Activated CD4-positive, alpha-beta T cell treated with anti-CD3 and anti-CD28 coated beads, Interleukin-2, amount 10 ng/mL, durations not matched to agents 24 days and 14 days (primary cell): ENCODE measurements at places on chromosomes 13 and 19. TPM values are rescaled to one million over a fixed set of nuclear protein-coding genes. Genes with fewer than 3 reads are reported as not detected.

GRCh38 chr13:28408235-28408848 lies 86.6 kb downstream of the FLT1 start:
- H3K4me1 ChIP-seq: peaks cover 17% of the 10 kb centered on the region
- peaks cover 7% of the 10 kb centered on the region for H3K36me3 ChIP-seq
- H3K27me3 ChIP-seq: no peaks in the 10 kb centered on the region
- H3K27ac ChIP-seq: no peak overlapping the region

- no peak for DNase-seq
- H3K36me3 ChIP-seq: no peaks in the 10 kb centered on the region
- no peak overlapping the region for H3K4me3 ChIP-seq
- H3K27ac ChIP-seq: no peak overlapping the region
- peaks cover 11% of the 10 kb centered on the region for H3K27me3 ChIP-seq
Observed at GRCh38 chr19:14795078-14795721, 16.8 kb upstream of the ADGRE2 start.

- H3K27me3 ChIP-seq: peaks cover 8% of the 10 kb centered on the region
- H3K27ac ChIP-seq: no peak overlapping the region
- no peak for DNase-seq
Observed at GRCh38 chr19:29880498-29881081, 61.4 kb upstream of the URI1 start.

PTH2 gene
- total RNA-seq: not detected in 2 replicates

SCAMP4 gene
- 39.2 and 42.4 TPM in 2 replicates for total RNA-seq

GRCh38 chr19:44644402-44645016 lies 799 bp downstream of the PVR start:
- H3K4me1 ChIP-seq: no peaks in the 10 kb centered on the region
- peaks cover 10% of the 10 kb centered on the region for H3K27me3 ChIP-seq
- no peaks in the 10 kb centered on the region for H3K36me3 ChIP-seq
- DNase-seq: no peak
- peak overlapping the region; percentile 86 for H3K4me3 ChIP-seq
- no peak overlapping the region for H3K27ac ChIP-seq

GRCh38 chr19:47821460-47822020 lies at the start of gene CRX:
TSS of gene CRX (plus strand) at chr19:47821937. CDS start at chr19:47834444, 12,507 bp downstream.
- H3K27me3 ChIP-seq: peaks cover 17% of the 10 kb centered on the region
- H3K4me3 ChIP-seq: no peak within 1 kb of the TSS
- H3K4me1 ChIP-seq: peaks cover 4% of the 10 kb centered on the region
- no peaks in the 10 kb centered on the region for H3K36me3 ChIP-seq
- DNase-seq: no peak

GRCh38 chr19:991174-991931 lies 7.2 kb downstream of the WDR18 start:
- no peak overlapping the region for H3K4me3 ChIP-seq
- H3K36me3 ChIP-seq: peaks cover 28% of the 10 kb centered on the region
- H3K27me3 ChIP-seq: peaks cover 1% of the 10 kb centered on the region
- DNase-seq: peak; percentile 82
- H3K27ac ChIP-seq: no peak overlapping the region

LHB gene
- total RNA-seq: not detected in 2 replicates

GRCh38 chr13:110468986-110469495 lies 92.5 kb downstream of the RAB20 start:
- H3K36me3 ChIP-seq: no peaks in the 10 kb centered on the region
- H3K27ac ChIP-seq: no peak overlapping the region
- H3K4me3 ChIP-seq: no peak overlapping the region
- H3K4me1 ChIP-seq: peaks cover 3% of the 10 kb centered on the region
- DNase-seq: no peak

ZNF723 gene
- not detected in 2 replicates for total RNA-seq

- DNase-seq: no peak
- H3K27me3 ChIP-seq: no peaks in the 10 kb centered on the region
- no peak overlapping the region for H3K27ac ChIP-seq
- H3K4me1 ChIP-seq: no peaks in the 10 kb centered on the region
- H3K36me3 ChIP-seq: no peaks in the 10 kb centered on the region
- no peak overlapping the region for H3K4me3 ChIP-seq
Observed at GRCh38 chr13:95956589-95957148, 96.5 kb downstream of the UGGT2 start.

DNA sequence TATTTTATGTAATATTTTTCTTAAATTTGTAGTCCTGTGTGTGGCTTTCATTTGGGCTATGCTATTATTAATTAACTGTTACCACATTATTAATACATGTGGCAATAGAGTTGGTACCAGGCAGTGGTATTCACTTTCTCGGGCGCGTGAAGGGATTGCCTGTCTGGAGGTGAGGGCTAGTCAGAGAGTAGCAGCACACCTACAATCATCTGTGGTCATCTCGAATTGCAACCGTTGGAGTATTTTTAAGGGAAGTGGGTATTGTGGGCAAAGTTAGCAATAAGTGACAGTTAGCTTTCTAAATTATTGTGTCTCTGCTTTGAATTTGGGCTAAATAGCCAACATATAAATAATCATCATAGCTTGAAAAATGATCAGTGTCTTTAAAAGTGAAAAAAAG lies 20.0 kb upstream of the GPR18 start:
- H3K36me3 ChIP-seq: peaks cover 41% of the 10 kb centered on the region
- H3K4me1 ChIP-seq: peaks cover 78% of the 10 kb centered on the region
- H3K4me3 ChIP-seq: no peak overlapping the region
- DNase-seq: peak; percentile 53
- H3K27ac ChIP-seq: no peak overlapping the region

SBSN gene
- total RNA-seq: not detected in 2 replicates

CACNG8 gene
- not detected in 2 replicates for total RNA-seq

UBE2L5 gene
- not detected in 2 replicates for total RNA-seq

GRCh38 chr19:35073941-35074340 lies 32.4 kb downstream of the HPN start:
- peaks cover 1% of the 10 kb centered on the region for H3K4me1 ChIP-seq
- no peak overlapping the region for H3K4me3 ChIP-seq
- H3K36me3 ChIP-seq: no peaks in the 10 kb centered on the region

DNA sequence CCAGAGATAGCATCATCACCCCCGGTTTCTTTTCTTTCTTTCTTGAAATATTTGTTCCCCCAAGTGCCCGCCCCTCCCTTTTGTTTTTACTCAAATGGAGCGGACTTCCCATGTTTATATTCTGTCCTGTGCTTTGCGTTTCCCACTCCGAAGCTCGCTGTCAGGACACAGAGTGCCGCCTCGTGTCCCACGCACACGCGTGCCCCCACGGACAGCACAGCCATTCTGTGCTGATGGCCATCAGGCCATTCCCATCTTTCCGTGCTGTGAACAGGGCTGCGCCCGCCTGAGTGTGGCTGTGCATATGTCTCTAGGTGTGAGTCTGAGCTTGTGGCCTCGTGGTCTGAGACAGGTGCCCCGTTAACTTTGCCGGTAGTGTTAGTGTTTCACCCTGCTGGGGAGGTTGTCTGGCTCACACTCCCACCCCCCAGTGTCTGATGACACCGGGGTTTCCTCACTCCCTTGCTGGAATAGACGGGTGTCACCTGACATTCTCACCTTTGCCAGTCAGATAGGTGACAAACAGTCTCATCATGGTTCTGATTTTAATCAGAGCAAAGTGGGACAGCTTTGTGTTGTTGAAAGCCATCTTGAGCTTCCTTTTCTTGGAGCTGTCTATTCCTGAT lies 6.9 kb downstream of the PAK4 start:
- H3K4me1 ChIP-seq: peaks cover 17% of the 10 kb centered on the region
- DNase-seq: no peak
- H3K36me3 ChIP-seq: peaks cover 3% of the 10 kb centered on the region
- no peak overlapping the region for H3K27ac ChIP-seq

RUBCNL gene
- 1.5 TPM in 2 replicates for total RNA-seq

DNA sequence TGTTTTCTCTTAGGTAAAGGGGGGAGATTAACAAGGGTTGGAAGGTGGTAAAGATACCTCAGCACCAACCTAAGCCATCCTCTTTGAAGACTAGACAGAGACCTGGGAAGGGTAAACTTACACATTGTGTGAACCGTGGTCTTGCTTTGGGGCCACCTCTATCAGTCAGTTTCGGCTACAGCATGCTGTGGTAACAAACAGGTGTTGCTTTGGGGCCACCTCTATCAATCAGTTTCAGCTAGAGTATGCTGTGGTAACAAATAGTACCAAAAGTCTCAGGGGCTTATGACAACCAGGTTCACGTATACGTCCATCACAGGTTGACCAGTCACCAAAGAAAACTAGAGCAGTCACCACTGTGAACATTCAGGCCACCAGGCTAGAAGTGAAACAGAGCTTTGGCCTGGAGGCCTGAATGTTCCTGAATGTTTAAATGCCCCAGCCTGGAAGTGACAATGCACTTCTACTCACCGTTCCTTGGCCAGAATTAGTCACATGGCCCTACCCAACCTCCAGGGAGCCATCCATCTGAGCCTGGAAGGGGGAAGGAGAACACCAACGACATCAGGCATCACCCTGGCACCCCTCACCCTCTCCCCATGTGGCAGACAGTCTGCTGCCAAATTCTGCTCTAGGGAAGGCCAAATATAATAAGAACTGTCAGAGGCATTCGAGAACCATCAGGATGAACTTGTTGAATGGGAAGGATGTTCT lies 3.8 kb downstream of the FXYD7 start:
- no peak for DNase-seq
- H3K4me3 ChIP-seq: no peak overlapping the region
- no peak overlapping the region for H3K27ac ChIP-seq
- H3K36me3 ChIP-seq: no peaks in the 10 kb centered on the region
- peaks cover 18% of the 10 kb centered on the region for H3K4me1 ChIP-seq

DNA sequence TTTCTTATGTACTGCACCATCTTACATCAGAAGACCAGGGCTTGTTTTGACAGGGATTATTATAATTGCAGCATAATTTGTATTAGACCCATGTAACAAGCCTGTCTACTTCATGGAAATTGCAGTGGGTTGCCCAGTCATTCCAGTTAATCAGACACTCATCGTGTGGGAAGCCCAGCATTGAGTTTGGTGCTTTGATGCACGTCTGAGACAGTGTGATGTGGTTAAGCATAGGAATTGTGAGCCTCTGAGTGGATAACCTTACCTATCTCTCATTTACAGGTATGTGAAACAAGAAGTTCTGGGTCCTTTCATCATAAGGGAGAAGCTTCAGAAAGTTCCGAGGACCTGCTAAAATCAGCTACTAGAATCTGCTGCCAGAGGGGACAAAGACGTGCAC lies 12.8 kb downstream of the RGCC start:
- H3K36me3 ChIP-seq: peaks cover 70% of the 10 kb centered on the region
- peaks cover 44% of the 10 kb centered on the region for H3K4me1 ChIP-seq
- no peak for DNase-seq
- no peak overlapping the region for H3K4me3 ChIP-seq

DNA sequence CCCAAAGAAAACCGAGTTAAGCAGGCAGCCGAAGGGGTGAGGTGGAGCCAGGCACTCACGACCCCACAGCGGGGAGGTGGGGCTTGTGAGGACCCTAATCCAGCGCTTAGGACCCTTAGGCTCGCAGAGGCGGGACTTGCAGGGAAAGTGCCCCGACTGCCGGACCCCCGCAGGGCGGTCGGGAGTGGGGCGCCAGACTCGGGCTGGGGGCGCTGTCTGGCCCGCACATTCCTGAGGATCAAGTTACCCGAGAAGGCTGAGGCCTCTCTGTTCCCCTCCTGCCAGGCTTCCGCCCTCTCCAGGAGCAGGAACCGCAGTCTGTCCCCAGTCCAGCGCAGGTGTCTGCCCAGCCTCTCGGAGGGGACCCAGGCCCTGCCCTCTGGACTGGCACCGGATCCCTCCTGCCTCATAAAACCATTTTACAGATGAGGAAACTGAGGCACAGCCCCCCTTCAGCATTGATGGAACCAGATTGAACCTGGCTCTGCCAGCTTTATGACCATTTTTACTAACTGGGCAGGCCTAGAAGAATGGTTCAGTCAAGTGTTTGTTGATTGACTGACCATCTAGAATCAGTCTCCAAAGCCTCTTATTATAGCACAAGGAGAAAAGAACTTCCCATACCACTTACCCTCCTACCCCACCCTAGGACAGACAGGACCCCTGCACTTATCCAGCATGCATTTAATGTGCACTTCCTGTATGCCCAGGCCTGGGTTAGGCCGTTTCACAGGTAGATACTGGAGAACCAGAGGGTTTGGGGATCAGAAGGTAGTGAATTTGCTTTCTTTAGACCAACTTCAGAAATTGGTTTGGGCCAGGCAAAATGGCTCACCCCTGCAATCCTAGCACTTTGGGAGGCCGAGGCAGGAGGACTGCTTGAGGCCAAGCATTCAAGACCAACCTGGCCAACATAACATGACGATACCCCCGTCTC lies 6.7 kb upstream of the JUND start:
- peaks cover 60% of the 10 kb centered on the region for H3K4me1 ChIP-seq
- H3K4me3 ChIP-seq: no peak overlapping the region
- H3K36me3 ChIP-seq: peaks cover 5% of the 10 kb centered on the region
- peak; percentile 61 for DNase-seq
- no peaks in the 10 kb centered on the region for H3K27me3 ChIP-seq

DNA sequence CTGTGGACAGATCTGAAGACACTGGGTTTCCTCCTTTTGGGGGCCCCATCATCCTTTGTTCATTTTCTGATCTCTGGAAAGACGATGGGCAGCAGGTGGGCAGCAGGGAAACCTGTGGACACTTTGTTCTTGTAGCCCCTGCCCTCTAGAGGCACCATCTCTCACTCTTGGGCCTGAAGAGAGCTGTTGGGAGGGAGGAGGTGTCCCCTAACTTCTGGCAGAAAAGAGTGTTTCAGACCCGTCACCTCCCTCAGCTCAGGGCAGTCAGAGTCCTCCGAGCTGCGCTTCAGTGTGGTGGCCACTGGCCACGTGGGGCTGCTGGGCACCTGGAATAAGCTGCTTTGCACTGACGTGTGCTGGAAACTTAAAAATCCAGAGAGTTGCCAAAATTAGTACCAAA lies 26.9 kb upstream of the RNF17 start:
- no peaks in the 10 kb centered on the region for H3K4me1 ChIP-seq
- H3K36me3 ChIP-seq: no peaks in the 10 kb centered on the region
- no peak for DNase-seq
- H3K4me3 ChIP-seq: no peak overlapping the region
- peaks cover 1% of the 10 kb centered on the region for H3K27me3 ChIP-seq

SYT3 gene
- total RNA-seq: not detected in 2 replicates

- no peak overlapping the region for H3K4me3 ChIP-seq
- no peaks in the 10 kb centered on the region for H3K4me1 ChIP-seq
- no peak overlapping the region for H3K27ac ChIP-seq
- H3K36me3 ChIP-seq: no peaks in the 10 kb centered on the region
Observed at GRCh38 chr19:46466536-46467196, 4.7 kb downstream of the PNMA8A start.

DNA sequence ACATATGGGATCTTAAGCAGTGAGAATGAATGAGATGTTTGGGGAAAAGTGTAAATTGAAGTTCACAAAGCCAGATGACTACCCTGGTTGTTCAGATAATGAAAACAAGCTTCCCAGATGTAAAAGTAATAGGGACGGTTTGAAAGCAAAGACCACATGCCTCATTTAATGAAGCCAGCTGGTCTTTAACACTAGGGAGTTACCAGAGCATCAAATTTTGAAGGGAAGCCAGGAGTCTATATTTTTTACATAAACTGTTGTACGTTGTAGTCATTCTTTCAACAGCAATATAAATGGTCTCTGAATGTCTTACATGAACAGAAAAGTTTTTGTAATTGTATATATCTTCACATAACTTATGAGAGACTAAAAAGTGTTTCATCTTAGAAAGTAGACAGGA lies 2604.5 kb upstream of the PCDH20 start:
- H3K27ac ChIP-seq: no peak overlapping the region
- H3K4me1 ChIP-seq: no peaks in the 10 kb centered on the region
- no peaks in the 10 kb centered on the region for H3K36me3 ChIP-seq
- no peaks in the 10 kb centered on the region for H3K27me3 ChIP-seq
- H3K4me3 ChIP-seq: no peak overlapping the region

- DNase-seq: no peak
- no peaks in the 10 kb centered on the region for H3K36me3 ChIP-seq
- H3K4me3 ChIP-seq: no peak overlapping the region
- H3K27me3 ChIP-seq: no peaks in the 10 kb centered on the region
- H3K4me1 ChIP-seq: no peaks in the 10 kb centered on the region
Observed at GRCh38 chr13:81199956-81200355, 859.0 kb upstream of the SPRY2 start.
